Psoas muscle (tissue), 8 donors: ENCODE measurements at places on chromosomes 11 and 22. TPM values are rescaled to one million over a fixed set of nuclear protein-coding genes. Genes with fewer than 3 reads are reported as not detected.

DNA sequence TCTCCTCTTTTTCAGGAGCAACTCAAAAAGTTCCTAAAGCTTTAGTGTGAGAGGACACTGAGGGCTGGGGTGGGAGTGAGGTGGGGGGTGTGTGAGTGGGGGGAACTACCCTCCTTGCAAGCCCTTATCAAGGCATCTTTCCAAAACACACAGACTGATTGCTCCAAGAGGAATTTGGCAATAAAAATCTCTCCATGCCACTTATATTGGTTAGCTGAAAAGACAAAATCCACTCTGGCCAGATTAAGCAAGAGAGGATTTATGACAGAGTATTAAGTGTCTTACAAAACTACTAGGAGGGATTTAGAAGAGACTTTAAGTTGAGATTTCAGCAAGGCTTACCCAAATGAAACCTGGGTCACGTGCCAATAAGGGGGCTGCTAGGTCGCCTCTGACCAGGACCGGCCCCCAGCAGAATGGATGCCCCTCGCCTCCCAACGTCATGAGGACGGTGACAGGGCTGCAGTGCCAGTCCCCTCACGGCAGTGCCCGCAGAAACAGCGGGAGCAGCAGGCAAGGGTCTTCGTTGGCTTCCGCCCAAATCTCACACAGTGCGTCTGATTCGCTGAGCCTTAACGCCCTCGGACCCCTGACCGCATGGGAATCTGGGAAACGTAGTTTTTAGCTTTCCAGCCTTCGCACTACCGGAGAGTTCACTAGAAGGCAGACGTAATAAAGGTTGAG lies 22.1 kb upstream of the CTR9 start:
- DNase-seq, result no peak

GRCh38 chr11:102291831-102292230 lies 25.5 kb upstream of the BIRC3 start:
- DNase-seq, result no peak

GRCh38 chr11:15192005-15192556 lies 77.4 kb downstream of the INSC start:
- DNase-seq, result no peak

DNA sequence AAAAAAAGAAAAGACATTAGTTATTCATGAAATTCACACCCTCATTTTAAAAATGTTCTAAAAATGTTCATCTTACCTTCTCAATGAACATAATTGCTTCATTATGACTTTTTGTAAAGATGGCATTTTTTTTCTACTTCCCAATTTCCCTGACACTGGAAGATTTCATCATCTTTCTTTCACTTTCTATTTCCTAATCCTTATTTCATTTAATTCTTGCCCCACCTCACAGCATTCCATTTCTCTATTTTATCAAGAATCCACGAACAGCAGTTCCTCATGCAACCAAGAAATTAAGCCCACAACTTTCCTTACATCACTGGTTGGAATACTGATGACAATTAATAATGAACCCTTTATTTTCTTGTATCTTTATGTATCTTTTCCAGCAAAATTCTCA lies 1.9 kb downstream of the PATL1 start:
- no peak for DNase-seq

DNA sequence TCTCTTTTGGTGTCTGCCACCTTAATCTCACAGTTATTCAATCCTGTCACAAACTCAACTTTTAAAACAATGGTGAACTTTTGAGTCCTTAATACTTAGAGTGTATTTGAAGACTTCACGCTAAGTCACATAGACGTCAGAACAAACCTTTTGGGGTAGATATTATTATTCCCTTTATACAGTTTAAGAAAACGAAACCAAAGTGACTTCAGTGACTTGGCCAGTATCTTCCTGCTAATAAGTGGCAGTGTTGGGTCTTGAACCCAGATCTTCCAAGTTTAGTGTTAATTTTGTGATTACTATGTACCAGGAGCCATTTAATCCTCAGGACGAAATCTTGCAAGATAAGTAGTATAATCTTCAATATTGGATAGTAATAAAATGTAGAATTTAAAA lies 691 bp downstream of the CEP295 start:
- DNase-seq, result no peak

- DNase-seq, result no peak
Measured at GRCh38 chr11:62502030-62502730, 44.4 kb downstream of the AHNAK start.

CHST1 gene
- 3.2 TPM for total RNA-seq

APOL6 gene
- 6.7 TPM for total RNA-seq

- DNase-seq, result no peak
Measured at GRCh38 chr11:132855516-132855915, 676.8 kb downstream of the OPCML start.
